Stimulated activated CD8-positive, alpha-beta memory T cell treated with anti-CD3 and anti-CD28 coated beads, Interleukin-4, amount 100 ng/mL, for 1 hour (primary cell): ENCODE measurements at places on chromosomes 12 and 14.

- no peak for DNase-seq
Observed at GRCh38 chr14:50619569-50620141, 48.5 kb downstream of the SAV1 start.

GRCh38 chr12:116528065-116528464 is 31.1 kb upstream of the MAP1LC3B2 start:
- DNase-seq, result no peak

GRCh38 chr12:79327465-79327864 is 363.3 kb downstream of the PAWR start:
- DNase-seq, result no peak

GRCh38 chr14:75561013-75561432 is 17.4 kb upstream of the FLVCR2 start:
- DNase-seq, result no peak

GRCh38 chr12:5573390-5573789 is 141.5 kb downstream of the NTF3 start:
- no peak for DNase-seq

DNA sequence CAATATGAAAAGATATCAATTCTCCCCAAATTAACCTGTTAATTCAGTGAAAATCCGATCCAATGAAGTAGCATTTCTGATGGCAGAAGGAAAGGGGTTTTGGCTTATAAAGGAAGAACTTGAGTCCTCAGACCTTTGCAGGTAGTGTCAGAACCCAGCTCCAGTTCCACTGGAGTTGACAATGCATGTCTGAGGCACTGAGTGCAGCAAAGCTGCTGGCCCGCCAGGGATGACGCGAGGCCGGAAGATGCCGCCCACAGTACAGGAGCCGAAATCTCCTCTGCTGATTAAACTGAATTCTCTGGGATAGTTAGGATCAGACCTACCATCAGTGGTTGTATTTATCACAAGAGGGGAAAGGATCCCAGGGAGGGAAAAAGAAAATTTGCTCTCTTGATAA is 220.7 kb downstream of the MSRB3 start:
- no peak for DNase-seq
